Fibroblast of the aortic adventitia (primary cell): ENCODE measurements at places on chromosomes 7 and 10. TPM values are rescaled to one million over a fixed set of nuclear protein-coding genes. Genes with fewer than 3 reads are reported as not detected.

DNA sequence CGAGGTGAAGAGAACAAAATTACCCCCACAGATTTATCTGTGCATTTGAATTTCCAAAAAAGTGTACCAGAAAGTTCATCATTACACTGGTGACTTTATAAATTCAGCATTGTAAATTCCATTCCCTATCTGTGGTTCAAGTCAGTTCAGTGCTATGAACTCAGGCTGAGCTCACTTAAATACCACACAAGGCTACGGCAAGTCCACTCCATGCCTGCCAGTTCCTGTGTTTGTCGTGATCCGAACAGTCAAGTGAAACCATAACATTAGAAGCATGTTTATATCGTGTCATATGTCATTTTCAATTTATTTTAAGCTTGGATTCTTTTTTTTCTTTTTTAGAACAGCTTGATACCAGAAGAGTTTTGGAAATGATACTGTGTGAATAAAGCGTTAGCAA is 14.8 kb downstream of the MBL2 start:
- peak; percentile 13 for DNase-seq

DNA sequence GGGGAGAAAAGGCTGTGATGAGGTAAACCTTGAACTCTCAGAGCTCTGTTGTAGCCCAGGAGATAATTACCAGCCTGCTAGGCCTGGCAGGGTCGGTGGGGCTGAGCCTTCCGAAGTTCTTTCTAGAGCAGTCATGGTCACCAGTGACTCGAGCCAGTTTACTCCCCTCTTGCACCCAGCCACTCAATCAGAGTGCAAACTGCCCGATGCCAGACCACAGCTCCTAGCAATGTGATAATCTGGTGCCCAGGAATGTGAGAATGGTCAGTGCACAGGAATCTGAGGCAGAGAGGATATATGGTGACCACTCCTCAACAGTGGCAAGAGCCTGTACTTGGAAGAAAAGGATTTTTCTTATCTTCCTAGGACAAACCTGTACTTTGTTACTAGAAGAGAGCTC is 46.4 kb upstream of the KMT2E start:
- DNase-seq, result peak; percentile 90

DNA sequence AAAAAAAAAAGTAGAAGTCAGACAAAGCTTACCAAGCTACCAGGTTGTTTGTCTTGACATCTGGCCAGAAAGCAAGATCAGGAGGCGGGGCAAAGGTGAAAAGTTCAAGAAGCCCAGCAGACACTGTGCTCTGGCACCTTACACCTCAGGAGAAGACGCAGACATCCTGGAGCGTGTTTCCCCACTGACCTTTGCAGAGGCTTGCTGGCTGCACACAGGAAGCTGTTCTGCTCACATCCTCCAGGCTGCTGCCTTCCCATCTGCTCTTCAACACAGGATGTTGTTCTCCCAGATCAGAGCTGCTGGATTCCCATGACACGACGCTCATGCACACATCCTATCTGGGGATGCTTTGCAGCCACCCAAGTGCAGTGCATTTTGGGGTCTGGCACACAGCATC is 174.4 kb upstream of the KIAA1217 start:
- DNase-seq, result no peak

DNA sequence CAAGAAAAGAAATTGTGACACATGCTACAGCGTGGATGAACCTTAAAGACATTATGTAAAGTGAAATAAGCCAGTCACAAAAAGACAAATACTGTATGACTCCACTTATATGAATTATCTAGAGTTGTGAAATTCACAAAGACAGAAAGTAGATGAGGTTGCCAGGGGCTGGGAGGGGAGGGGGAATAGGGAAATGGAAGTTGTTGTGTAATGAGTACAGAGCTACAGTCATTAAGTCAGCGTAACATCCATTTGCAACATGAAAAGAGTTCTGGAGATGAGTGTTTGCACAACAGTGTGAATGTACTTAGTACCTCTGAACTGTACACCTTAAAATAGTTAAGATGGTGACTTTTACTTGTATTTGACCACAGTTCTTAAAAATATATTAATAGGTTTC is 112.1 kb upstream of the CDK1 start:
- peak; percentile 54 for DNase-seq

DNA sequence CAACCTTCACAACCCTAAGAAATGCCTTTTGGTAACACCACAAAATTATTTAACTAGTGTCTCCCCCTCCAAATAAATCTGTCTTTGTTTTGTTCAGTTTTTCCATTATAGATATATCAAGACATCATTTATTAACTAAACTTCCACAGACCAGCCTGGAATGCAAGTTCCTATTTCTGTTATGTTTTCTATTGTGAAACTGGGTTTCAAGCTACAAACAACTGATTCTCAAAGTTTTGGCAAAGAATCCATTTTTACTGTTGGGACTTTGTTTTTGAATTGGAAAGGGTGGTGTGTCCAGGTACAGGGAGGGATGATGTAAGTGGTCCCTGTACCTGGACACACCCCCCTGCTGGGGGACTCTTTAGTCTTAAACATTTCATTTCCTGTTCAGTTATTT is 36.2 kb downstream of the STAMBPL1 start:
- no peak for DNase-seq

- no peak for DNase-seq
Measured at GRCh38 chr10:5952731-5953385, 24.5 kb downstream of the IL15RA start.

GRCh38 chr10:114550756-114551635 is 107.1 kb downstream of the ABLIM1 start:
- peak; percentile 65 for DNase-seq

DNA sequence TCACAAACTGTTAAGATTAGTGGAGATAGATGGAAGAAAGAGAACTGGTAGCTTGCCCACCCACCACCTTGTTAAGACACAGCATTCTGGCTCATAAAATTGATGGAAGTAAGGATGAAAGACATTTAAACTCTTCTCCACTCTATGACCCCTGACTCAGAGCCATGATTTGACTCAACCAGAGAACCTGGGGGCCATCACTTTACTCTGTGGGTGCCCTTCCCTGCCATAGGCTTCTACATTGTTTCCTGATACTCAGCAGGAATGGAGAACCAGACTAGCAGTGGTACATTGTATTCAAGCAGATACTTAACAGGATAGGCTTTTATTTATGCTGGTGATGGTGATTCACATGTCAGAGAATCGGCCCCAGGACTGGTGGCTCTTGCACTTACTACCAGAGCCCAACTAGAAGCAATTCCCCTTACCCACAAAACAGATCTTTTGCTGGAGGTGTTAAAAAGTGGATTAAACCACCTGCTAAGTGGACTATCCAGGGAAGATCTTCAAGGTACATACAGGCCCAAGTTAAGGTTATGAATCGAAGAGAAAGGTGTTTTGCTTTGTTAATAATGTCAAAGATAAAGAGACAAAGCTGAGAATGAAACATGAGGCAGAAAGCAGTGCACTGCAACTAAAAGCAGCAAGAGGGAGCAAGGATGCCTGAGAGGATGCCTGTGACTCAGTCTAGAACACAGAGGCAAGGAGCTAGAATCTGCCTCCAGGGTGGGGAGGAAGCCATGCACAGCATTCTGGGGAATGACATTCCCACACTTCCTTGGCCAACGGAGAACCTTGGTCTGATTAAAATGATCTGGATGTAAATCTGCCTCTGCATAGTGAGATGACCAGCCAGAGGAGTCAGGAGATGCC is 36.0 kb upstream of the GLI3 start:
- peak; percentile 31 for DNase-seq

GRCh38 chr10:6228010-6228511 is 25.3 kb downstream of the PFKFB3 start:
- peak; percentile 90 for DNase-seq

DNA sequence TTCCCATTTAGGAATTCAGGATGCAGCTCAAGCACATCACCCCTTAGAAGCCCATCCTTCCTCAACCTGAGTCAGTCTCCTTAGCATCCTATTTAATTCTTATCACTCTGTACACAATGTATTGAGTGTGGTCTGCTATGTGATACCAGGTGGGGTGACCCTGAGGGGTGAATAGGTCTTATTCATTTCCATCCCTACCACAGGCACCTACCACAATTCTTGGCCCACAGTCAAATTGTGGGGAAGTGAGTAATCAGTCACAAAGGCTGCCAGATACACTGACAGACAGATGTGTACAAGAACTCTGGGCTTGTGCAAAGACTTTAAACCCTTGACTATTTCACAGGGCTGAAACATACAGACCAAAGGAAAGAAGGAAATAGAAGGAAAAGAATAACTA is 560.5 kb downstream of the PARD3 start:
- DNase-seq, result peak; percentile 59

GRCh38 chr7:157971501-157971900 is 616.1 kb downstream of the PTPRN2 start:
- no peak for DNase-seq

The KCP gene
- total RNA-seq, result 0.09 and 1.6 TPM in 2 replicates

The VWDE gene
- 0.08 and 0.09 TPM in 2 replicates for total RNA-seq

The ATAD1 gene
- 45.2 and 51.8 TPM in 2 replicates for total RNA-seq
